ENCODE measurements at places on chromosomes 7 and 10.

DNA sequence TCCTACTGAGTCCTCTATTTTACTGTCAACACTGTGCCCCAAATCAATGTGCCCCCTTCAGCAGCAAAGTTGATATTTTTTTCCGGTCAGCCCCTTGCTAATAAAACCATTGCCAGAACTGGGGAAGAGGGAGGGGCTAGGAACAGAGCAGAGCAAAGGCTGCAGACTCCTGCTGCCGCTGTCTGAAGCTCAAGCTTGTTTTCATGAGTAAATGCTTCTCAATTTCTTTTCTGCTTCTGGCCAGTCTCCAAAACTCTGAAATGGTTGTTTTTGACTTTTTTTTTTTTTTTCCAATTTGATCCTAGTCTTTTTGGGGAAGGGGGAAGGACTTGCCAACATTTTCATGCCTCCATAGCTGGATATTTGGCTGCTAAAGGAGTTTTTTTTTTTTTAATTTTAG, 26.7 kb upstream of the PROSER2 start:
- DNase-seq, result no peak

- DNase-seq, result no peak
These were observed 216.6 kb downstream of the ZMYND11 start for GRCh38 chr10:351770-352334.

DNA sequence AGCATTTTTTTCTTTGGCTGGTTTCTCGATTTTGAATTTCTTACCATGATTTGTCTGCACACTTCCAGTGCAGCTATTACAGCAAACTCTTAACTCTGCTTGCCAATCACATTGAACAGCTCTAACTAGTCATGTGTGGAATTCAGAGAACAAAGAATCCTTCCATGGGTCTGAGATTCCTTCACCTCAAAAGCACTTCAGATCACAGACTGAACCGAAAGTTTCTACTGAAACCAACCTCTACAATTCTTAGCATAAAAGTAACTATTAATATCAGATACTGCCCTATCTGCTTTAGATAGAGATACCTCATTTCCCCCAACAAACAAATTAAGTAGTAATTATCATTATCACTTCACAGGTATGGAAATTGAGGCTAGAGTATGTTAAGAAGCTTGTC, 56.5 kb upstream of the SP4 start:
- no peak for DNase-seq

DNA sequence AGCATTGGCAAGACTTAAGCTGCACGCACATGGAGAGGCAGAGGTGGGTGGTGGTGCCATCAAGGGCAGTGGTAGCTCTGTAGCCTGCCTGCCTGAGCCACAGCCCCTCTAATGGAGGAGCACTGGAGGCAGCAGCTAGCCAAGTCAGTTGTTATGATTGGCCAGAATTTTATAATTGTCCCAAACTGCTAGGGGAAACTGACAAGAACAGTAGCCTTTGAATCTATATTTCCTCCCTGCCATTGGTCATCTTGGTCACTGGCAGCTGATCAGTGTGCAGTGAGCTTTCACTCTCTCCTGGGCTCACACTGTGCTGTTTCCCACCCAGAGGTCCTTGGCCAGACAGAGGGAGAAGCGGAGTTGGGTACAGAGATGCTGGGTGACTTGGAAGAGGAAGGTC, 9.6 kb upstream of the ZNF783 start:
- DNase-seq, result no peak

DNA sequence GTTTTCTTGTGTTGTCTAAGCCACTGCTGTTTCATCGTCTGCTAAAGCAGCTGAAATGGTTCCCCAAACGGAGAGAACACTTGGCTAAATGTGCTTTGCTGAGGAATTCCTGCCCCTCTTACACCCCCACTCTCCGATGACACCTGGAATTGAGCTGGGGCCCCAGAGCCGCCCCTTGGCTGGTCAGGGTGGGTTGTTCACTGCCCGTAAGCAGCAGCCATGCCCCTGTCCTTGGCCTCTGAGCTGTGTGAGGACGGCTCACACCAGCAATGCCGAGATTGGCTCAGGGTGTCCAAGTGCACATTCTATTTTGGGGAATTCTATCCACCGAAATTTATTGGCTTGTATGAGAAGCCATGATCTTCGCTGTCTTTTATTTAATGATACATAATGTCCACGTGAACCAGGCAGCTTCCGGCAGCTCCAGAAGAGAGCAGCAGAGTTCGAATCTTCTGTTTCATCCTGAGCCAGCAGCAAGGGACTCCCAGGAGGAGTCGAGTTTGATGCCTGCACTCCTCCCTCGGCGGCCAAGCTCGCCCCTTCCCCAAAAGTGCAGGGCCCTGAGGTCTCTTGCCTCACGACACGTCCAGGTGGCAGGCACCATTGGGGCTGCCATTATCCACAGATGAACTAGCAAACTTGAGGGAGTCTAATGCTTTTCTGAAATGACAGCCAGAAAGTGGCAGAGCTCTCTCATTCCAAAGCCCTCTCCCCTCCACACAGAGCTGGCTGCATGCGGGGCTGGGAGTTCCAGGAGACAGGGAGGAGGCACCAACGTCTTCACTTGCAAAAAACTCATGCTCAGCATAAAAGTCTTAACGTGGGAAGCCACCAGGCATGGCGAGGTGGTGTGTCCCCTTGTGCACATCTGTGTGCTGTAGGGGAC, 114.0 kb downstream of the WDR37 start:
- DNase-seq, result no peak

DNA sequence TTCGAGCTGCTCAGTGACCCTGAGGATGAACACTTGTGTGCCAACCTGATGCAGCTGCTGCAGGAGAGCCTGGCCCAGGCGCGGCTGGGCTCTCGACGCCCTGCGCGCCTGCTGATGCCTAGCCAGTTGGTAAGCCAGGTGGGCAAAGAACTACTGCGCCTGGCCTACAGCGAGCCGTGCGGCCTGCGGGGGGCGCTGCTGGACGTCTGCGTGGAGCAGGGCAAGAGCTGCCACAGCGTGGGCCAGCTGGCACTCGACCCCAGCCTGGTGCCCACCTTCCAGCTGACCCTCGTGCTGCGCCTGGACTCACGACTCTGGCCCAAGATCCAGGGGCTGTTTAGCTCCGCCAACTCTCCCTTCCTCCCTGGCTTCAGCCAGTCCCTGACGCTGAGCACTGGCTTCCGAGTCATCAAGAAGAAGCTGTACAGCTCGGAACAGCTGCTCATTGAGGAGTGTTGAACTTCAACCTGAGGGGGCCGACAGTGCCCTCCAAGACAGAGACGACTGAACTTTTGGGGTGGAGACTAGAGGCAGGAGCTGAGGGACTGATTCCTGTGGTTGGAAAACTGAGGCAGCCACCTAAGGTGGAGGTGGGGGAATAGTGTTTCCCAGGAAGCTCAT, 1.1 kb downstream of the DDIT4 start:
- peak; percentile 62 for DNase-seq

DNA sequence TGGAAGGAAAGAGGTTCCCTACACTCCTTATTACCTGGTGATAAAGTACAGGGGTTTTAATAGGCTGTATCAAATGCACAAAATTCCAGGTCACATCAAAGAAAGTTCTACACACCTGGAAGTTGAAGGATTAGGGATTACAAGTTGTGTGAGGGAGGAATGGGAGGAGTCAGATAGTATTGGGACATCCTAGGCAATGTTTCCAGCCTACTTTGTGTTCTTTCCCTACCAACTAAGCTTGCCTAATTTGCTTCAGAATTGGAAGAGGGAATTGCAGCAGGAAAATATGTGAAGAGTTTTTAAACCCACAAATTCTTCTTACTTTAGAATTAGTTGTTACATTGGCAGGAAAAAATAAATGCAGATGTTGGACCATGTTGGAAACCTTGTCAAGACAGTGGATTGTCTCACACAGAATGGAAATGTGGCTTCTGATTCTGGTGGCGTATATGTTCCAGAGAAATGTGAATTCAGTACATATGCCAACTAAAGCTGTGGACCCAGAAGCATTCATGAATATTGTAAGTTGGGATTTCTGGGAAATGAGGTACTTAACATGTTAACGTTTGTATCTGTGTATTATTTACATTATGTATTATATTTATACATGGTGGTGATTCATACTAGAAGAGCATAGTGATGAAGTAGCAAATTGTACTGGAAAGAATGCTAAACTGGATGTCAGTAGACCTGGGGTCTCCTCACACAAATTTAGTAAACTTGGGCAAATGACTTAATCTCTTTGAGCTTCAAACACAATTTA, at the start of gene LIPM:
Gene LIPM (plus strand): TSS at position 208 of the 763 bp plus-strand sequence. CDS start 167 bp downstream, at position 375.
- no peak for DNase-seq

GRCh38 chr10:79444199-79445119, 965 bp downstream of the ZCCHC24 start:
- peak; percentile 69 for DNase-seq

- no peak for DNase-seq
These were observed 112.4 kb upstream of the SEMA3C start for GRCh38 chr7:81031243-81031642.

DNA sequence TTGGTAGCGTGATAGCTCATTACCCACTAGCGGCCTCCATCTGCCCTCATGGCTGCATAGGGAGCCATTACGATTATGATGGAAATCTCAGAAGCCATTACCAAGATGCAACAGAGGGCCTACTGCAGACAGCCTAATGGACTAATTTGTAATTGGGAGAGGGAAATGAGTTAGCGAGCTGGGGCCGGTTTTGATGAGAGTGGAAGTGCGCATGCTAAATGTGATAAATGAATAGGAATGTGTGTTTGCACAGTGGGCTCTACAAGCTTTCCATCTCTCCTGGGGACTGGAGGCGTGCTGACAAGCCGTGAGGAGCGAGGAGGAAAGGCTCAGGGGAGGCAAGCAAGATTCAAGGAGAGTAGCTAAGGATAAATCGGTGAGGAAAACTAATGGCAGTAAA, 644.5 kb upstream of the GALNT17 start:
- no peak for DNase-seq

GRCh38 chr10:3828404-3829155, 43.6 kb upstream of the KLF6 start:
- DNase-seq, result peak; percentile 81

GRCh38 chr10:115572740-115573455, 479.7 kb downstream of the ATRNL1 start:
- DNase-seq, result peak; percentile 4

Measured in fibroblast of skin of back (primary cell).